ENCODE measurements at places on chromosomes 1 and 21. TPM values are rescaled to one million over a fixed set of nuclear protein-coding genes. Genes with fewer than 3 reads are reported as not detected.
A peak's percentile ranks its signal among the peaks of the same experiment; 100 is the strongest.

DNA sequence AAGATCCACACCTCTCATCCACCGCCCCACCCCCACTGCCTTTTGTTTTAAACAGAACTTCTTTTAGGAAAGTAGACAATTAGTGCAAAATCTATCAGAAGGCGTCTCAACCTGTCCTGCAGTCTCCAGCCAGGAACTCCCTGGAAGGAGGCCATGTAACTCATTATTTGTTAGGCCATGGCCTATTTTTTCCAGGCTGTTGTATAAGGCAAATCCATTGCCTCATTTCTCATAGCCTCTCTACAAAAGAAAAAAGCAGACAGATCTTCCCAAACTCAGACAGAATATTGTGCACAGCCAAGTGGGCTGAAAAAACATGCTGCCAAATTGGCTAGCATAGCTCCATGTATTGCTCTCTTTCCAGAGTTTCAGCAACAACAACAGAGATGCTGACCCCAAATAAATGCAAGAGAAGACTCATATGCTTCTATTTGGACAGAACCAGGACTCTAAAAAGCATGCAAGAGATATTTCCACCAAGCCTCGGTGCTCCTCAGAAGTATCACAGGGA, 770.7 kb upstream of the CXADR start:
- H3K36me3 ChIP-seq: no peaks in the 10 kb centered on the region
- no peak for DNase-seq
- no peak overlapping the region for H3K4me3 ChIP-seq
- H3K27me3 ChIP-seq: no peaks in the 10 kb centered on the region

- H3K27ac ChIP-seq: peak overlapping the region; percentile 87
- H3K4me3 ChIP-seq: no peak overlapping the region
- peak; percentile 7 for DNase-seq
- H3K4me1 ChIP-seq: peaks cover 12% of the 10 kb centered on the region
- H3K27me3 ChIP-seq: no peaks in the 10 kb centered on the region
- H3K36me3 ChIP-seq: no peaks in the 10 kb centered on the region
These were observed 36.3 kb downstream of the RSPH1 start for GRCh38 chr21:42459546-42460215.

- H3K4me1 ChIP-seq: no peaks in the 10 kb centered on the region
- H3K36me3 ChIP-seq: no peaks in the 10 kb centered on the region
- H3K27ac ChIP-seq: no peak overlapping the region
- H3K27me3 ChIP-seq: peaks cover 9% of the 10 kb centered on the region
- DNase-seq: peak; percentile 79
- no peak overlapping the region for H3K4me3 ChIP-seq
These were observed 7.0 kb upstream of the IGSF21 start for GRCh38 chr1:18100491-18101063.

DNA sequence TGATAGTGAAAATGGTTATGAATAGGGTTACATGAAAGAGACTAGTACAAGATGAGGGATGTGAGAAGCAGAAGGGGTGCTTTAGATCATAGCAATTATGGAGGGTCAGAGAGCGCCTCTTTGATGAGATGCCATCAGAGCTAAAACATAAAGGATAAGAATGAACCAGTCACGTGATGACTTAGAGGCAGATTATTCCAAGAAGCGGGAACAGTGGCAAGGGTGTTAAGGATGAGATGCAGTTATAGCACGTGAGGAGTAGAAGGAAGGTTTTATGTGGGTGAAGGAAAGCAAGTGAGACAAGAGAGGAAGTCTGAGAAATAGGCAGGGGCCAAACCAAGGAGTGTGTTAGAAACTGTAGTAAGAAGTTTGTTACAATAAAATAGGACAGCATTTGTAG, 360.1 kb downstream of the DPYD start:
- no peaks in the 10 kb centered on the region for H3K4me1 ChIP-seq
- no peaks in the 10 kb centered on the region for H3K36me3 ChIP-seq
- H3K4me3 ChIP-seq: no peak overlapping the region
- H3K27ac ChIP-seq: no peak overlapping the region

The RNU1-4 gene
- total RNA-seq: not detected

DNA sequence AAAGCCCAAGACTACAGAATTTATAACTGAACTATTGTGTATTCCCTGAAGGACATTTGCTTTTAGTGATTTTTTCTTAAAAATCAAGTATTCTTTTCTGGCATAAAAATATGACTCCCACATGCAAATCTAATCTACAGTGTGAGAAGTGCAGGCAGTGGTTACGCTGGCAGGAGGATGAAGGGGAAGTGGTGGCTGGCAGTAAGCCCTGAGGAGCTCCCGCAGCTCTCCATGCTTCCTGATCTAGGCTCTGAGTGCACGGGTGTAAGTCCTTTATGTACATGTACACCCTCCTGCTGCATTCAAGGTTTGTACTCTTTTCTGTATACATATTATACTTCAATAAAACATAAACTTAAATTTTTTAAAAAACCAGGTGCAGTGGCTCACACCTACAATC, 67.5 kb upstream of the PRDX6 start:
- no peaks in the 10 kb centered on the region for H3K27me3 ChIP-seq
- H3K4me1 ChIP-seq: no peaks in the 10 kb centered on the region
- no peak overlapping the region for H3K27ac ChIP-seq
- no peaks in the 10 kb centered on the region for H3K36me3 ChIP-seq
- H3K4me3 ChIP-seq: no peak overlapping the region

The GIPC2 gene
- total RNA-seq: 40.1 TPM

DNA sequence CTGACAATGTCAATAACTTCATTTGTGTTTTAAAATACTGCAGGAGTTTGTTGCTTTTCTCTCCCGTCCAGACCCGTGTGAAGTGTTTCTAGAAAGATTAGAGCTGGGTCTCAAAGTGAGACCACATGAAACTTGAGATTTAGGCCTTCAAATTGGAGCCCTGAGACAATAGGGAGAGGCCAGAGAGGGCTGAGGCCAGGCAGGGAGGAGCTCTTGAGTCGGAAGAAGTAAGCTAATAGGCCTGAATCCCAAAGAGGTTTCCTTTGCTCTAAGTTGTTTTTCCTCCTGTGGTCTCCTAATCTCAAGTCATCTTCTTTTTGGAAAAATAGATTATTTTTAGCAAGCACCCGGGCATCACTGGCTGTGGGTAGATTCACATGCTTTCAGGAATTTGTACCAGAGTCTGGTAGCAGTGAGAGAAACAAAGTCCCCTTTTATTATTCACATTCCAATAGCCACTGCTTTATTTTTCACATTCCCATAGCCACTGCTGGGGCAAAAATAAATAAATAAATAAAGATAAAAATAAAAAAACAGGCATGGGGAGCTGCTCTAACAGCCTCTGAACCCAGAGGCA, 25.6 kb downstream of the CD244 start:
- H3K36me3 ChIP-seq: no peaks in the 10 kb centered on the region
- H3K27me3 ChIP-seq: no peaks in the 10 kb centered on the region
- no peak overlapping the region for H3K4me3 ChIP-seq
- H3K27ac ChIP-seq: no peak overlapping the region

DNA sequence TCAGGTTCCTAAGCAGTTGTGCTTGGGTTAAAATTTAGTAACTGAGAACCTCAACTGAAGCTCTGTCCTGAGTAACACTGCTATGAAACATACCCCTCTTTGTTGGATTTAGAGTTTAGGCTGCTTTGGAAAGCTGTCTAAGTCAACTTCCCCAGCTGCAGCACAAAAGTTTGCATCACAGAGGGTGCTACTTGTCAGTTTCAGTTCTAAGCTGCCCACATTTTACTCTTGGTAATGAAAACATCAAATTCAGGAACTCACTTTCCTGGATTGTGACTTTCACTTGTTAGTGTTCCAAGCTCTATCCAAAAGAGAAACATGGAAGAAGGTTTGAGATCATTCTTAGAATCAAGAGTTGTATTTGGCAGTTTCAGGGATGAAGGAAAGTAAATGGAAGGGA, 191.7 kb upstream of the NFIA start:
- H3K4me1 ChIP-seq: no peaks in the 10 kb centered on the region
- H3K4me3 ChIP-seq: no peak overlapping the region
- DNase-seq: no peak
- no peaks in the 10 kb centered on the region for H3K27me3 ChIP-seq

The XKR8 gene
- total RNA-seq: 10.7 TPM

DNA sequence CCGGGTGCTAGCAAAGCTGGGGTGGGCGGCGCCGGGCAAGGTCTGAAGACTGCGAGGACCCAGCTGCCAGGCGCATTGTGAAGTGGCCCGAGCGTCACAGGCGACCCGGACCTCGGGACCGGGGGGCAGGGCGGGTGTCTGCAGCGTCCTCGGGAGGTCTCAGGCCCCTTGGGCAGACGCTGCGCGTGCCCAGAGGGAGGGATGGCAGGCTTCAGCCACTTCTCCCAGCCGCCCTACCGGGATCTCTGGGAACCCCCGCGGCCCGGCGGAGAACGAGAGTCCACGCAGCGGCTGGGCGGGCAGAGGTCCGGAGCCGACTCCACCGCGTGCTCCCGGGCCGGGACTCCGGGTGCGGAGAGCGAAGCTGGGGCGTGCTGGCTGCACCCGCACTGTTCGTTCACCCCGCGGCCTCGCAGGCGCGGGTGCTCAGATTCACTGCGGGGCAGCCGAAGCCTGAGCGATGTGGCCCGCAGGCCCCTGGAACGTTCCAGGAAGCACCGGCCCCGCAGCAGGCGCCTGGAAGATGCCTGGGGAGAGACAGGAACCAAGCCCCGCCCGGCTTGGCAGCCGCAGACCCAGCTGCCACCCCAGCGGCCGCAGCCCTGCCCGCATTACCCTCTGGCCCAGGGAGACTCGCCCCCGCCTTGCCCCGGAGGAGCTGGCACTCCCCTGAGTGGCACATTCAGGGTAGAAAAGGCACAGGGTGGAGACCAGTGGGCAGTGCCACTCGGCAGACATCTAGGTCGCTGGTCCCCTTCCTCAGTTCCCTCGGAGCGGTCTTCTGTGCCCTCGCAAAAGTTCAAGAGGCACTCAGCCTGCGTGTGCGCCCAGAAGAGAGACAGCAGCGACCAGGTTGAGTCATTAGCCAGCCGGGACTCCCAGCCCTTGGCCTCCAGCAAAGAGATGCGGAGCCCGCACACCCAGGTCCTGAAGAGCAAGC, at the start of gene CCDC185:
Gene CCDC185 (plus strand): TSS at position 141 of the 940 bp plus-strand sequence. CDS start 61 bp downstream, at position 202.
- H3K27ac ChIP-seq: no peak within 1 kb of the TSS
- peaks cover 8% of the 10 kb centered on the region for H3K4me1 ChIP-seq
- H3K36me3 ChIP-seq: no peaks in the 10 kb centered on the region

DNA sequence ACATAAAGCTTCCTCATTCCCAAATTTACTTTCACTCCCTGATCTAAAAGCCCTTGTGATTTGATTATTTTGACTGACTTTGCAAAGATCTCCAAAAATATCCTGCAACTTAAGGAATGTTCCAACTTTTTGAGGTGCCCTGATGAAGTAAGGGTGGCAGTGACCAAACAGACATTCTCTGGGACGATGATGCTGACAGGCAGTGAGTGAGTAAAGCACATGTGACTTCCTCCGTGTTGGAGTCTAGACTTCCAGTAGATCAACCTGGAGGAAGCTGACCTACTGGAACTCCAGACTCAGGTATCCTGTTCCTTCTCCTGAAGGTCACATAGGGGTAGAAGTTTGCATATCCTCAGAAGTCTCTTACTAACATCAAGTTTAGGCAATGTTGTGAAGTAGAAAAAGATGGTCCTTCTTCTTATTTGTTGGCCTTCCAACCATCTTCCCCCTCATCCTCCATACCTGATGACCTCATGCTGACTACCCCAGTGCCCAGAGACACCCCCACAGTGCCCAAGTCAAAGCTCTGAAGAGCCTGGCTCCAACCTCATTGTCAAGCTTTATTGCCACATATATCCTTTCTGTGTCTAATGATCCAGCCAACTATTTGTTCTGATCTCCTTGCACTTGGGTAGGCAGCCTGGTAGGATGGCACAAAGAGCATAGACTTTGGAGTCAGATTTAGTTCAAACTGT, 16.0 kb downstream of the TNFSF4 start:
- peak overlapping the region; percentile 71 for H3K27ac ChIP-seq
- no peaks in the 10 kb centered on the region for H3K36me3 ChIP-seq
- H3K27me3 ChIP-seq: no peaks in the 10 kb centered on the region
- no peak overlapping the region for H3K4me3 ChIP-seq

- H3K4me3 ChIP-seq: no peak overlapping the region
- no peak for DNase-seq
- no peaks in the 10 kb centered on the region for H3K27me3 ChIP-seq
- H3K27ac ChIP-seq: no peak overlapping the region
- no peaks in the 10 kb centered on the region for H3K36me3 ChIP-seq
These were observed 25.3 kb upstream of the IGSF3 start for GRCh38 chr1:116692879-116693278.

The FBXO44 gene
- 10.5 TPM for total RNA-seq

- H3K27me3 ChIP-seq: no peaks in the 10 kb centered on the region
- no peaks in the 10 kb centered on the region for H3K36me3 ChIP-seq
- H3K4me3 ChIP-seq: no peak overlapping the region
- no peak overlapping the region for H3K27ac ChIP-seq
- DNase-seq: no peak
- H3K4me1 ChIP-seq: peaks cover 11% of the 10 kb centered on the region
These were observed 16.5 kb downstream of the ZBTB17 start for GRCh38 chr1:15959424-15959823.
